ENCODE measurements at places on chromosomes 16 and 17.

DNA sequence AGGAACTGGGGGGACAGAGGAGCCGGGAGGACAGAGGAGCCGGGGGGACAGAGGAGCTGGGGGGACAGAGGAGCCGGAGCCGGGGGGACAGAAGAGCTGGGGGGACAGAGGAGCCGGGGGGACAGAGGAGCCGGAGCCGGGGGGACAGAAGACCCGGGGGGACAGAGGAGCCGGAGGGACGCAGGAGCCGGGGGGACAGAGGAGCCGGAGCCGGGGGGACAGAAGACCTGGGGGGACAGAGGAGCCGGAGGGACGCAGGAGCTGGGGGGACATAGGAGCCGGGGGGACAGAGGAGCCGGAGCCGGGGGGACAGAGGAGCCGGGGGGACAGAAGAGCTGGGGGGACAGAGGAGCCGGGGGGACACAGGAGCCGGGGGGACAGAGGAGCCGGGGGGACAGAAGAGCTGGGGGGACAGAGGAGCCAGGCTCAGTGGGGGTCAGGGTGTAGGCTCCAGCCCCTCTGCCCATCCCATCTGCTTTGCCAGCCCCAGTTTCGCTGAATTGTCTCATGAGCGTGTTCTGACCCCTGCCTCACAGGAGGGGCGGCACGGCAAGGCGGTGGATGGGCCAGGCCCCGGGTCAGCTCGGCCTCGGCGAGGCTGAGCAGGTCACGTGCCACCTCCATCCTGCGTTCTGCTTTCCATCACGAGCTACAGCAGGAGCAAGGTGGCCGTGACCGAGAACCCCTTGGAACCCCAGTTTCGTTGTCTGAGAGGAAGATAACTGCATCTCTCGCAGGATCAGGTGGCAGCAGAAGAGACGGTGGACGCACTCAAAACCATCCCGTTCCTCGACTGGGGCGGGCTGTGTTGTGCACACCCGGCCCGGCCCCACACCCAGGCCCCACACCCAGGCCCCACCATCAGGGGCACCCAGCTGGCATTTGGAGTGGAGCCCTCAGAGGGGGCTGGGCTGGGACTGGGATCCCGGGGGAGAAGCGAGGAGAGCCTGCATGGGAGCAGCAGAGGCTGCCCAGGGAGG is 26.1 kb upstream of the CBFA2T3 start:
- DNase-seq = peak; percentile 38

DNA sequence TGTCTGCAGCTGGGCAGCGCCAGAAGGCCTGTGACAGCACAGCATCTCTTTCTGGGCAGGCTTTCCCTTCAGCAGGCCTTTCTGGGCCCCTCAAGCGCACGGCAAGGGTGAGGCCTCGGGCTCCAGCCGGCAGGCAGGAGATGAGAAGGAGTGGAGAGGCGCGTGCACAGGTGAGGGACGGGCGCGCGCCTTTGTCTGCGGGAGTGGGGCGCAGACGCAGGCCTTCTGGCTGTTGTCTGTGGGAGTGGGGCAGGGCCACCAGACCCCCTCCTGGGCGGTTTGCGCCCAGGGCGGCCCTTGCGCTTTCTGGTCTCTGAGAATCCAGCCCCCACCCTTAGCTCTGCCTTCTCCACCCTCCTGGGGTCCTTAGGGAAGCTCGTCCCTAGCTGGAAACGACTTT is 6.5 kb downstream of the ZNF205 start:
- DNase-seq = no peak

DNA sequence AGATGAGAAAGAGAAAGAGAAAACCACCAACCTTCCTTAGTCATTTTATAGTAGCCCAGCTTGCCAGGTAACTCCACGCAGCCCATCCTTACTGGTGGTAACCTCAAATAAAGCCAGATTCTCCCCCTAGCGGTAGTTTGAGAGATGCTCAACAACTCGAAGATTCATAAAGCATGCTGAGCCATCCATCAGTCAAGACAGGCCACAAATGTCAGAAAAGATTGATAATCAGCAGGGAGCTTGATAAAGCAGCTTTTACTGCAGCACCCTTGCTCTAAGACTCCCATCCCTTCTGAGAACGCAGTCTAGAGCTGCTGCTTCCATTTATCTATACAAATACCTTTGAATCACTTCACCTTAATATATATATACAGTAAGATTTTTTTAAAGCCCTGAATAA is 451.5 kb upstream of the HSBP1 start:
- DNase-seq = peak; percentile 80

GRCh38 chr17:71995590-71995989 is 125.2 kb upstream of the SOX9 start:
- DNase-seq = no peak

DNA sequence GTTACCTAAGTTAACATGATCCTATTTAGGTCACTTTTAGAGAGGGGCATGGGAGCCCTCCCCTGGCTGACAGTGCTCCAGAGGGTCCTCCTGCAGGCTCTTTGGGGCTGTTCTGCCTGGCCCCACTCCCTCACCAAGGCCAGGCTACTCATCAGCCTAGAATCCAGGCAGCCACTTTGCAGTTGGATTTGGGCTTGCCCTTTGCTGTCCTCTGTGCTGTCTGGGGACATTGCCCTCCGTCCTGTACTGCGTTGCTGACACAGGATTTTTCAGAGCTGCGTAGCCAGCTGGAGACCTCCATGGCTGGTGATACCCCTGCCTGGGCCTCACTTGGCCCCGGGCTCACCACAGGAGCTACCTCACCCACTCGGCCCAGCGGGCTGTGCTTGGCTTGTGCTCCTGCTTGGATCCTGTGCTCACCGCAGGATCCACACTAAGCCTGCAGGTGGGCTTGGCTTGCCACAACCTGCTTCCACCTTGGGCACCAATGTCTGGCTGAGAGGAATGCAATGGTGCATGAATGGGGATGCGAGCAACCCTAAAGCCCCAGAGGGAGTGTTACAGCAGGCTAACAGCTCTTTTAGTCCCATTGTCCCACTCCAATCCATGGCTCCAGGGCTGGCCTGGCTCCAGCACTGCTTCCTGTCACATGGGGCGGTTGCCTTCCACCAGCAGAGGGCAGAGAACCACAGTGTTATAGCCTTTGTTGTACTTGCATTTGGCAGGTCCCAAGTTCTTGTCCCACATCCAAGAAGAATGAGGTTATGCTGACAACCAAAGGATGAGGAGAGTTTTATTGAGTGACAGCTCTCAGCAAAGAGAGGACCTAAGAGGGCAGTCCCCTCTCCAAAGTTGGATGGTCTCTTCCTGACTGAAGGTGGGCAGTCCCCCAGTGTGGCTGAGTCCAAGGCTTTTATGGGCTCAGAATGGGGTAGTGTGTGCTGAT is 21.5 kb downstream of the CCL4 start:
- no peak for DNase-seq

GRCh38 chr17:44266402-44267164 is 1.4 kb downstream of the SLC4A1 start:
- no peak for DNase-seq

DNA sequence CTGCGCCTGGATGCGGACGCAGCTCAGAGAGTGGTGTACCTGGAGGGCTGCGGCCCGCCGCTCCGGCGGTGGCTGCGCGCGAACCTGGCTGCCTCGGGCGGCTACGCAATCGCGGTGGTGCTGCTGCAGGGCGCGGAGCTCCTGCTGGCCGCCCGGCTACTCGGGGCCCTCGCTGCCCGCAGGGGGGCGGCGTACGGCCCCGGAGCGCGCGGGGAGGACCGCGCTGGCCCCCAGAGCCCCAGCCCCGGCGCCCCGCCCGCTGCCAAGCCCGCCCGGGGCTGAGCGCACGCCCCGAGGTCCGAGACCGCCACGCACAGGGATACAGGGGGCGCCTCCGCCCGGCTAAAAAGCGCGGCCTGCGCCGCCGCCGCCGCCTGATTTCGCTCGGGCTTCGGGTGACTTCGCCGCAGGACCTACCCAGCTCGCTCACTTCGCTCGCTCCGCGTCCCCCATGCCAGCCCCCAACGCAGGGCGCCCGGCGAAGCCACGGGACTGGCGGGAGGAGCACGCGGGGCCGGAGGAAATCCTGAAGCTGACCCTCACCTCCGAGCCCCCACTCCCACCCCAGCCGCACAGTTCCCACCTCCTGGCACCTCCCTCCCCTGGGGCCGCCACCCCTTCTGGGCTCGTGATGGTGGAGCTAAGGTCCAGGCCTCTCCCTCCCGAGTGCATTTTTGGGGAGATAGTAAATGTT is 8.2 kb downstream of the PDE6G start:
- no peak for DNase-seq

DNA sequence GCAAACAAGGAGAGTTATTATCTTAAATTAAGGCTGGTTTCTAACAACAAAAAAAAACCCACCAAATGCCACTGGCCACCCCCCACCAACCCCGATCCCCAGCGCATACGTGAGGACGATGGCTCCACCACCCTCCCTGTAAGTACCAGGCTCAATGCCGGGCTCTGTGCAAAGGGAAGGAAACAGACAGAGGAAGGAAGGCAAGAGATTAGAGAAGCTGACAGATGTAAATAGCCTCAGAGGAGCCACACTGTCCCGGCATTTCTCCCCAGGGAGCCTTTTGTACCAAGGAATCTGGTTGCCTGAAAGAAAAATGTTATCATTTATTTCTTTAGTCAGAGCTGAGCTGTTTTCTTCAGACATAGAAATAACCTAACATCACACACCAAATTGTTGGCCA is 13.1 kb downstream of the SOST start:
- DNase-seq = peak; percentile 73

DNA sequence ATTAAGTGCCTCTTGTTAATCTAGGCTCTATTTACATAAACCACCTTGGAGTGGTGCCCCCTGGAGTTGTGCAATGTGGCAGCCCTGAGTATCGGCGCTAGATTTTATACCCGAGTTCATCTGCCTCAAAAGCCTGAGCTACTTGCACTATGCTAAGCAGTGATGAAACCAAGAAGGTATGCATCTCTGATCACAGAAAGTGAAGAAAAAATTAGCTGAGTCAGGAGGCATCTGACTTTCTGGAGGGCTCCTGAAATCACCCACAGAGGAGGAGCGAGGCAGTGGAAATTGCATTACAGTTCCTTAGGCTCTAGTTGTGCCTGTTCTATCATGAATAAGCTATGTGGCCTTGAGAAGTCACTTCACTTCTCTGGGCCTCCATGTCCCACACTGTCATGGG is 80.3 kb upstream of the PSMD7 start:
- no peak for DNase-seq

GRCh38 chr17:79960788-79961522 is 74.7 kb downstream of the TBC1D16 start:
- DNase-seq = no peak

GRCh38 chr17:57142925-57143324 is 57.9 kb downstream of the AKAP1 start:
- DNase-seq = no peak

GRCh38 chr16:14392960-14393359 is 237.1 kb downstream of the PARN start:
- no peak for DNase-seq

- peak; percentile 17 for DNase-seq
These were observed 575.8 kb downstream of the TOX3 start for GRCh38 chr16:51971184-51971583.

GRCh38 chr16:87982581-87983041 is 31.4 kb downstream of the BANP start:
- no peak for DNase-seq

DNA sequence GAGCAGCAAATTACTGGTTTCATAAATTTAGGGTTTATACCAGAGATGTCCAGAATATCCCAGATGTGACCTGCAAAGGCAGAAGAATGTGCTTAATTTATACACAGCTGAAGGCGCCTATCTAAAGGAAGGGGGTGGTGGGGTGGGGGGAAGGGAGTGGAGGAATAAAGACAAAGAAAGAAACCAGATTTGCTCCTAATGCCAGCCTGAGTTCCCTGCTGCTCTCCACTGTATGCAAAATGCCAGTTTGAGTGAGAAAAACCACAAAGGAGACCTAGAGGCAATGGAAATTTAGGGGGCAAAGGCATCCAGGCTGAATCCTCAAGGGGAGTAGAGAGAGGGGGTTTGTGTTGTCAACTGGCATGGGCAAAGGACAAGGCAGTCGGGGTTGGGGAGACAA is 161.5 kb upstream of the TOX3 start:
- DNase-seq = no peak

- DNase-seq = peak; percentile 44
These were observed 16.8 kb upstream of the DRG2 start for GRCh38 chr17:18070861-18071340.

- no peak for DNase-seq
These were observed 487 bp downstream of the C17orf67 start for GRCh38 chr17:56833057-56833808.

DNA sequence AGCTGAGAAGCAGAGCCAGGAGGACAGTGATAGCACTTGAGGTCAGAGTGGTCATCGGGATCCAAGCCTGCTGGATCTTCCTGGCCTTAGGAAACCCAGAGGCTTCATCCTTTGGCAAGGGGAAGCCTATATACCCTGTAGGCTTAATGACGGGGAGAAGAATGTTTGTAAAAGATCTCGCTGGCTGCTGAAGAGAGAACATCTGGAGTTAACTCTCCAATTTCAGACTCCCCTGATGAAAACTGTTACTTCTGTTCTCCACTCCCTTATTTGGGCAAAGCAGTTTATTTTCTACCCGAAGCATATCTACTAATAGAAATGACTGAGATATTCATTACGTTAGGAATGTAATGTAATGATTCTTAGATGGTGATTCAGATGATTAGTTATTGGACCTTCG is 487.0 kb downstream of the CDH13 start:
- DNase-seq = no peak

DNA sequence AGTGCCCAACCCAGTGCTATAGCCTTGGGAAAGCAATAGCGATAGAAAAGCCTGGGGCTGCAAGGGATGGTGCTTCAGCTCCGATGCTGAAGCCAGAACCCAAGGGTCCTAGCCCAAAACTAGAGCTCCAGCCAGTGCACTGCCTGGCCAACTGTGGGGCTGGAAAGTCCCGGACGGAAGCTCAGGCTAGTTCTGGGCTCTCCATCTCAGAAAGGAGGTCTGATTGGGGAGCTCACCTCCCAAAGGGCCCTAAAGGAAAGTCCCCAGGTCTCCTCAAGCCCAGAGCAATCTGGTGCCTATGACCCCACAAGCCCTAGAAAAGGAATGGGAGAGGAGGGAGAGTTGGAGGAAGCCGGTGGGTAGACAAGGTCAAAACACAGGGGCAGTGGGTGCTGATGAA is 2.0 kb upstream of the ABCC3 start:
- no peak for DNase-seq

GRCh38 chr16:24291932-24292331 is 35.8 kb downstream of the CACNG3 start:
- DNase-seq = no peak

DNA sequence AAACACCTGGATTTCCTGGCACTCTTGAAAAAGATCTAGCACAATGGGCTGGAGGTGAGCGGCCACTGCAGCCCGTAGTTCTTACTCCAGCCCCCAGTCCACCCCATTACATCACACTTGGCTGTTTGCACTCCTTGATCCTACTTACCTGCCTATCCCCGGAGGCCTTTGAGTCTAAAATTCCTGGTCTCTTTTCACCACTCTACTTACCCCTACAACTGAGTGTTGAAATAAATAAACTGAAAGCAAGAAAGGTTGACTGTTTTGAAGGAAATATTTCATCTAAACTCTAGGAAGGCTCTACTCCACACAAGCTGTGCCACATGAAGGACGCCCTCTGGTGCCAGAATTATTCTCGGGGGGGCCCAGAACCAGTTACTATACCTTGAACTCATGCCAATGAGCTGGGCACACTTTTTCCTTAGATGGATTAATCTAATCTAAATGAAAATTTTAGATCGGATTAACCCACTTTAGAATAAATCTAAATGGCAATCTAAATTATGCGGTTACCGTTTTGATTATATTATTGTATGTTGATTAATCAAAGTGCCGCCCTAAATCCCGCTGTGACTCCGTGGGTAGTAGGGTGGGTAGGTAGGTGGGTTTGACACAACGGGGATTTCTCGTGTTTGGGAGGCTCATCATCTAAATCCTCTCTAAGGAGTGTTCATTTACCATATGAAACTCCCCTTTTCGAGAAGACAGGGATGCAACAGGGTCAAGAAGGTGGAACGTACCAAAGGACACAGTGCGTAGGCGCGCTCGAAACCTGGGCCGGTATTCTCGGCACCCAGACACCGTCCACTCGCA is 651 bp upstream of the EIF1 start:
- DNase-seq = peak; percentile 46
